Ovary (tissue), 10 donors: ENCODE measurements at places on chromosomes 11 and 22.

DNA sequence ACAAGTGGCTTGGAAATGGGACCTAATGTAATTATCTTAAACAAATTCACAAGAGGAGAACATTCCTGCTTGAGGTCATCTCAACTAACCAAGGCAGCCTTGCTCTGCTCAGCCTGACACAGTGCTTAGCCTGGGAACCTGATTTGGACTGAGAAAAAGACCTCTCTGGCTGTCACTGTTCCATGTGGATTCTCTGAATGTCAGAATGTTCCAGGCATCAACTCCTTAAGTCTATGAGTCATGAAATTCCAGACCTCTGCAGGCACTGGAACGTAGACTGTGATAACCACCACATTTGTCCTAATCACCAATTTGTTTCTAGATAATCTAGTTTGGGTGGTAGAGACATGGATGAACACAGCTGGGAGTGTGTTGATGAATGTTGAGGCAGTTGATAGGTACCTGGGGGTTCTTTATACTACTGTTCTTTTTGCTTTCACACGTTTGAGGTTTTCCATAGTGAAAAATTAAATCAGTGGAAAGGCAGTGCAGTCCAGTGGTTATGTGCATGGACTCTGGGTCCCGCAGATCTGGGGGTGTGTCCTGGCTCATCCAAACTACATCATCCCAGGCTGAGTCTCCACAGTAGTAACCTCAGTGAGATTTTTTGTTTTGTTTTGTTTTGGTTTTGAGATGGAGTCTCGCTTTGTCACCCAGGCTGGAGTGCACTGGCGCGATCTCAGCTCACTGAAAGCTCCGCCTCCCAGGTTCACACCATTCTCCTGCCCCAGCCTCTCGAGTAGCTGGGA is 269.6 kb downstream of the MN1 start:
- DNase-seq = no peak

DNA sequence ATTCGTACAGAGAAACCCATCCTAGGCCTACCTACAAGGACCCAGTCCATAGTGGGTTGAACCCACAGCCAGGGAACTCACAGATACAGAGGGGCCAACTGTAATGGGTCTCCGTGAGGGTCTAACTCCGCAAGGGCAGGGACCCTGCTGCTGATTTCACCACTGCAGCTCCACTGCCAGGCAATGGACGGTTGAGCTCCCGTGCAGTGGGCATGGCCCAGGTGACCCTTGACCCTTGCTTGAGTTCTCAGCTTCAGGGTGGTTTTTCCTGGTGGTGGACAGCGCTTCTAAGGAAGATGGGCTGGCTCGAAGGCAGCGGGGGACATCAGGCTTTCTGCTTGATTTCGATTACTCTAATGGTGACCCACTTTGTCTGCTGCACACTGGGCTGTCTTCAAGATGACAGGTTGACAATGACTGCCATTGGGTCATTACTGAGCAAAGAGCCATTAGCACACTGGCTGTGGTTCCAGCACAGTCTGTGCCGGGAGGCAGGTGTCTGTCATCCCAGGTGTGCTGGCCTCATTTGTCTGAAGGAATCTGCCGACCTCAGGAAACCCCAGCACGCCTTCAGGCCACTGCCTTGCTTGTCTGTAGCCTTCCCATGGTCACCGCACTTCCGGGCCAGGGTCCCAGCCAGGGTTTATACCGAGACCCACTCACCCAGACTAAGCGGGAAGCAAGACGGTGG is 3.7 kb upstream of the GAL start:
- DNase-seq = no peak

DNA sequence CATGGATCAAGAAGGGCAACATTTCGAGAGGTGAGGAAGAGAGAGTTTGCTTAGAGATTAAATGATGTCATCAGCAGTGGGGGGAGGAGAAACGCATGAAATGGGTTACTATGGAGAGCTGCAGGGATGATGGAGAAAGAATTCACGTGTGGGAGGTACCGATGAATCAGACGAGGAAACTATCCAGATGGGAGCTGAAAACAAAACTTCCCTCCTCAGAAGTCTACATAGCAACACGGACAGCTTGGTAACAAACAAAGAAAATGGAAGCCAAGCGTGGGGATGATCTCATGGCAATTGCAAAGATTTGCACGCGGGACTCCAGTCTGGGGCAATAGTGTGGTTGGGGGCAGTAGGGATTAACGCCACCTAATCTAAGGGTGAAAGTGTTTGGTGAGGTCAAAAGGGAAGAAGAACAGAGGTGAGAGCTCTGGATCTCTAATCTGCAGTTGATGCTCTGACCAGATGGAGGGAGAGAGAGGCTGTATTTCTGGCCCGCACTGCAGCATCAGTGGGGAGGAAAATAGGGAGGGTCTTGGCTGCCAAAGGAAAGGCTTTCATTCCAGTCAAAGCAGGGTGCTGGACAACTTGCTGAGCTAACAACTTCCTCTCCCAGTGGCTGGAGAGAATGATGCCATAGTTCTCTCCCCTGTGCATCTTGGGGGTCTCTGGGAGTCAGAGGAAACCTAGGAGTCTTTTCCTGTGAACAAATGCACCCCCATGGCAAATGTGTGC is 43.4 kb upstream of the CSNK2A3 start:
- no peak for DNase-seq

DNA sequence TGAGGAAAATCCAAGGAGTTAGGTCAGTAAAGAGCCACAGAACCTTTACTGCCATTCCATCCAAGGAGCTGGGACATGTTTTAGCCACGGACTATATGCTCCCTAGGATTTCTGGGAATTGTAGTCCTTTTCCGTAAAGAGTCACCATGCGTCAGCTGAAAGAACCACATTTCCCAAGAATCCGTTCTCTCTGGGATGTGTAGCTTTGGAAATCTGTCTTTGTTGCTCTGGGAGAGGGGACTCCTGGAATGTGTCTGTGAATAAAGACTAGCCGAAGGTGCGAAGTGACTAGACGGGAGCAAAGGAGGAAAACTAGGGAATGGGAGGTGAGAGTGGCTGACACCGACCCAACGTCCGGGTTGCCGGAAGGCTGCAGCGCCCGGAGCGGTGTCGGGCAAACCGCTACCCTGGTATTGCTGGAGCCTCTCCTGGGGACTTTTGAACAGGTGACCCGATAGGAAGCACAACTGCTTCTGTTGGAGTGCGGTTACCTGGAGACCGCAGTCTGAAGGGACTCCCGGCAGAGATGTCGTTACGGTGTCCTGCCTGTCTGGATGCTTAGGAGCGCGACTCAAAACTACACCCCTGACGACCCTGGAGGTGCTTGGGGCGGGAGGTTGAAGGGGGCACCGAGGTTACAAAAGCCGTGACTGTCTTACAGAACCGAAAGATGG is at the start of gene IFTAP:
Gene IFTAP, plus strand, starts transcription at position 187 of the 674 bp plus-strand sequence. CDS start 15,602 bp downstream, outside the sequence.
- peak; percentile 27 for DNase-seq

GRCh38 chr22:35684270-35684700 is 33.4 kb upstream of the APOL5 start:
- DNase-seq = no peak

- no peak for DNase-seq
Observed at GRCh38 chr22:44581096-44581435, 83.0 kb upstream of the RTL6 start.
